ENCODE measurements at places on chromosomes 2 and 18. TPM values are rescaled to one million over a fixed set of nuclear protein-coding genes. Genes with fewer than 3 reads are reported as not detected.

- DNase-seq: no peak
Observed at GRCh38 chr2:172953970-172954852, 121.4 kb upstream of the MAP3K20 start.

- DNase-seq: no peak
Observed at GRCh38 chr18:25261768-25262167, 90.2 kb downstream of the ZNF521 start.

NEURL3 gene
- not detected for total RNA-seq

CXCR1 gene
- not detected for total RNA-seq

Measured in H1 (cell line).